ENCODE measurements at places on chromosomes 4 and X. TPM values are rescaled to one million over a fixed set of nuclear protein-coding genes. Genes with fewer than 3 reads are reported as not detected.

The FGF16 gene
- not detected for total RNA-seq

The CXCL9 gene
- total RNA-seq: not detected

The ASIC5 gene
- not detected for total RNA-seq

The MUC7 gene
- total RNA-seq: not detected

The DUX4 gene
- not detected for total RNA-seq

The MAGEA10 gene
- not detected for total RNA-seq

Data from CD4-positive, alpha-beta T cell (primary cell).